Body of pancreas (tissue), 4 donors: ENCODE measurements at places on chromosomes 12 and 14. TPM values are rescaled to one million over a fixed set of nuclear protein-coding genes. Genes with fewer than 3 reads are reported as not detected.

C12orf54 gene
- not detected for total RNA-seq

DNA sequence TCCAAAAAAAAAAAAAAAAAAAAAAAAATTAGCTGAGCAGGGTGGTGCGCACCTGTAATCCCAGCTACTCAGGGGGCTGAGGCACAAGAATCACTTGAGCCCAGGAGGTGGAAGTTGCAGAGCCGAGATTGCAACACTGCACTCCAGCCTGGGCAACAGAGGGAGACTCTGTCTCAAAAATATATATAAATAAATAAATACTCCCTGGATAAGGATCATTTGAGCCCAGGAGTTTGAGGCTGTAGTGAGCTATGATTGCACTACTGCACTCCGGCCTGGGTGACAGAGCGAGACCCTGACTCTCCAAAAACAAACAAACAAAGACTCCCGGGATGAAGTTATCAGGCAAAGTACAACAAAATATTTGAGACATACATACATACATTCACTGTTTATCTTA is 3.3 kb upstream of the NAA25 start:
- no peak for DNase-seq

PHLDA1 gene
- 22.4 TPM for total RNA-seq

PRR4 gene
- not detected for total RNA-seq

- no peak for DNase-seq
Measured at GRCh38 chr14:47872588-47872987, 197.2 kb upstream of the MDGA2 start.

DNA sequence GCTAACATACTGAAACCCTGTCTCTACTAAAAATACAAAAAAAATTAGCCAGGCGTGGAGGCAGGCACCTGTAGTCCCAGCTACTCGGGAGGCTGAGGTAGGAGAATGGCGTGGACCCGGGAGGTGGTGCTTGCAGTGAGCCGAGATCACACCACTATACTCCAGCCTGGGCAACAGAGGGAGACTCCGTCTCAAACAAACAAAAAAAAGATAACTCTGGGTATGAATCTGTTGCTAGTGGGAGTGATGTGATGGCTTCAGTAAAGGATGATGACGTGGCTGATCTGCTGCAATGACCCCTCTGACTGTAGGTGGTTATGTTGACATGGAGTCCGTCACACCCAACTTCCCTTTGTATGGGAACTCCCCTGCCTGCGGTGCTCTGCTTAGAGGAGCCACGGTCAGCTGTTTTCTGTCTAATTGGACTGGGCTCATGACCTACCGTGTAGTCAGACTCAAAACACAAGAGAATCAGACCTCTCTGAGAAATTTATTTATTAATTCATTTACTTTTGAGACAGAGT is 59.1 kb upstream of the MED13L start:
- DNase-seq: no peak

DNA sequence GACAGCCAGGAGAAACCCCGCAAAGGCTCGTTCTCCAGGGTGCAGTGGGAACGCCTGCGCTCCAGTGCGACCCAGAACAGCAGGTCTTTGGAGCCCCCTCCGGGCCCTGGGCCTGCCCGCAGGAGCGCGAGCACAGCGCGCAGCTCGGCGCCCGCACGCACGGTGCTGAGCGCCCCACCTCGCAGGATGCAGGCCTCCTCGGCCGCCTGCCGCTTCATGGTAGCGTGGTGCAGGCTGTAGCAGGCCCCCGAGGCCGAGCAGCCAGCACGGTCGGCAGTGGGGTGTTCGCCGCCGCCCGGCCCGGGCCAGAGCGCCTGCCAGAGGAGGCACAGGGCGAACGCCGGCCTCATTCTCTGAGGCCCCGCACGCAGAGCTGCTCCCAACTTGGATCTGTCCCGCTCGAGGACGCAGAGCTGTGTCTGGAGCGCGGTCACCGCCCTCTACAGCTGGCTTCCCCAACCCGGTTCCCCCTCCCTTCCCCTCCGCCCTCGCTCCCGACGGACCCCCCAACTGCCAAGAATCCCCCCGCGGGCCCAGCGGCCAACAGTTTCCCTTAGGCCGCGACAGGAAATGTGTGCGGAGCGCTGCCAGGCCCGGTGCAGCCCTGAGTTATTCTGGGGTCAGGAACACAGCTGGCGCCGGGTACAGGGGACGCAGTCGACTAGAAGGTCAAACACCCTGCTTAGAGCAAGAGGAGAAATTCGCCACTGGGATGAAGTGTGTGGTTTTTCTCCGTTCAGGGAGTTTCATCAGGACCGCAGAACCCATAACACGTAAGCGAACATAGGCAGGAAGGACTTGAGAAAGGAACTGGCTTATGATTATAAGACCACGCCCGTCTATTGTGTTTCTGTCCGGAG is at the start of gene CLEC14A:
Gene CLEC14A, minus strand, starts transcription at position 421 of the 860 bp plus-strand sequence. Its CDS starts 71 bp downstream, at position 350.
- peak; percentile 14 for DNase-seq

AMHR2 gene
- 10.6 TPM for total RNA-seq

DNA sequence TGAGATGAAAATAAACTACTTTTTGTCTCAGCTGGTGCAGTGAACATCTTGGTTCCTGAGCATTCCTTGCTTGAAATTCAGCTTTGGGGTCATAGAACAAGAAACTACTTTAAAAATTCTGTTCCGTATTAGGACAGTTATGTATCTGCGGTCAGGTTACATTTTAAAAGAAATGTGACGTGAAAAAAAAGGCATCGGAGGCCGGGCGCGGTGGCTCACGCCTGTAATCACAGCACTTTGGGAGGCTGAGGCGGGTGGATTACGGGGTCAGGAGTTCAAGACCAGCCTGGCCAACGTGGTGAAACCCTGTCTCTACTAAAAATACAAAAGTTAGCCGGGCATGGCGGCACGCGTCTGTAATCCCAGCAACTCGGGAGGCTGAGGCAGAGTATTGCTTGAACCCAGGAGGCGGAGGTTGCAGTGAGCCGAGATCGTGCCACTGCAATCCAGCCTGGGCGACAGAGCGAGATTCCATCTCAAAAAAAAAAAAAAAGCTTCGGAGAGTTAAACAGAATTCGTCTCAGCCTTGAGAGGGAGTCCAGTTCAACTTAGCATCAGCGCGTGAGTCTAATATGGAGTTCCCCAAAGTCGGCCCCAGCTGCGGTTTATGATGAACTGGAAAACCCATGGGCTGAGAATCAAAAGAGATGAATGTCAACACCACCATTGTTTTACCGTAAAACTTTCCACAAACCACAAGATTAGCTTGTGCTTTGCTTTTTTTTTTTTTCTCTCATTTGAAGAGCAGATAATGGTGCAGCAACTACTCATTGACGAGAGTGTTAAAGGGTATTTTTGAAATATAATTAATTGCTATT is 2.1 kb upstream of the SLC2A13 start:
- no peak for DNase-seq

GRCh38 chr12:55716582-55716957 is 724 bp downstream of the BLOC1S1 start:
- DNase-seq: no peak

GRCh38 chr14:72332046-72332445 is 399.8 kb downstream of the RGS6 start:
- no peak for DNase-seq

GRCh38 chr14:104001003-104001402 is 58.7 kb upstream of the RD3L start:
- no peak for DNase-seq

KLRD1 gene
- total RNA-seq: under 0.01 TPM

DNA sequence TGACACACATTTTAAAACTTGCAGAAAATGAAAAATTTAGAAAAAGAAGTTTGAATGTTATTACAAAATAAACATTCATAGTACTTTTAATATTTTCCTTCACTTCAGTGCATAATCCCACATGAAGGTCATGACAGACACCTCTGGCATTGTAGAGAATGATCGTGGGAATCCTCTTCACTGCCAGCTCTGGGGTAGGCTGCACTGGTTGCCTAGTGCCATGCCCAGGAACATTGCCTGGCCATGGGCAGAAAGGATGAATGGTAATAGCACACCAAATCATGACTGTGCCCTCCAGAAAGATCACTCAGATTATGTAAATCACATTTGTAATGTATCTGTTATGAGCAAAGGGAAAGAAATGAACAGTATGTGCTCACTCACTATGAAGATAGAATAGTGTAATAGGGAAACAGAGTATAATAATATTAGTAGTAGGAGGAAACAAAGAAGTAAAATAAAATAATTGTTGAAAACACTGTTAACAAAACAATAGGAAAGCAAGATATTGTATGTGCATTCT is 161.6 kb downstream of the PLCZ1 start:
- DNase-seq: no peak

GRCh38 chr12:123233505-123234308 is 471 bp downstream of the MTRFR start:
- no peak for DNase-seq

- no peak for DNase-seq
Measured at GRCh38 chr14:52936437-52936836, 14.4 kb downstream of the FERMT2 start.

GRCh38 chr12:66065150-66065549 is 65.4 kb downstream of the LLPH start:
- DNase-seq: no peak

- DNase-seq: no peak
Measured at GRCh38 chr12:101826766-101827368, 3.9 kb downstream of the GNPTAB start.

GRCh38 chr14:87121716-87122115 is 871.3 kb downstream of the GALC start:
- DNase-seq: no peak

DNA sequence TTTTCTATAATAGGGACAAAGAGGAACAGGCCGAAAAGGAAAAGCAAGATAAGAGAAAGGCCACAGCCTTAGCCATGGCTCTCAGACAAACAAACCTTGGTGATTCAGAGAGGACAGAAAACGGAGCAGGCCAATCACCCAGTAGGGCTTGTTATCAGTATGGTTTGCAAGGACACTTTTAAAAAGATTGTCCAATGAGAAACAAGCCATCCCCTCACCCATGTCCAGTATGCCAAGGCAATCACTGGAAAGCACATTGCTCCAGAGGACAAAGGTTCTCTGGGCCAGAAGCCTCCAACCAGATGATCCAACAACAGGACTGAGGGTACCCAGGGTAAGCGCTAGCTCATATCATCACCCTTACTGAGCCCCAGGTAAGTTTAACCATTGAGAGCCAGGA is 243.8 kb upstream of the BTG1 start:
- DNase-seq: no peak

DNA sequence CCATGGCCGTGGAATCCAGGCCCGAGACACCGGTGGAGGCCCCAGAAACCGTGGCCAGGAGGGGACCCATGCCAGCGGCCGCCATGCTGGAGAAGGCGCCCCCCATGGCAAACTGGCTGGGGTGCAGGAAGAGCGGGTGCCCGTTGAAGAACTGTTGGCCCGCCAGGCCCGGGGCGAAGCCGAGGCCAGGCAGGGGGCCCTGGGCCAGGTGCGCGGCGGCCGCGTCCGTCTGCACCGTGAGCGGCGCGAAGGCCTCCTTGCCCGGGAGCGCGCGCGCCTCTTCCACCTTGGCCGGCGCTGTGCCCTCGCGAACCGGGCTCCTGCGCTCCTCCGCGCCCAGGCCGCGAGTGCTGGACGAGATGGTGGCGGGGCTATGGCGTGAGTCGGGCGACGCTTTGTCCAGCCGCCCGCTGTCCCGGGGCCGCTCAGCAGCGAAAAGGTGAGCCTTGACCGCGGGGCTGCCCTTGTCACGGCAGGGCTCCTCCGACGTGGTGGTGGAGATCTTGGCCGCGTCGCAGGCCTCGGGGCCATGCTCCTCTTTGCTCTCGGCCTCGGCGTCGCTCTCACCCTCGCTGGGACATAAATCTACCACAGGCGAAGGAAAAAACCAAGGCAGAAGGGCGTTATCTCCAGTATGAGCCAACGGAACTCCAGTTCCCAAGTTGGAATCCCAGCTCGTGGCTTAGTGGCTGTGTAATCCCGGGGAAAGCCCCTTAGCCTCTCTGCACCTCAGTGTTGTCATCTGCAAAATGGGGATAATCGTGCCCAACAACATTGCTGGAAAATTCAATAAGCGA is 9.5 kb downstream of the TBX3 start:
- no peak for DNase-seq

- DNase-seq: no peak
Measured at GRCh38 chr14:61797309-61797708, 35.1 kb downstream of the SNAPC1 start.

DNA sequence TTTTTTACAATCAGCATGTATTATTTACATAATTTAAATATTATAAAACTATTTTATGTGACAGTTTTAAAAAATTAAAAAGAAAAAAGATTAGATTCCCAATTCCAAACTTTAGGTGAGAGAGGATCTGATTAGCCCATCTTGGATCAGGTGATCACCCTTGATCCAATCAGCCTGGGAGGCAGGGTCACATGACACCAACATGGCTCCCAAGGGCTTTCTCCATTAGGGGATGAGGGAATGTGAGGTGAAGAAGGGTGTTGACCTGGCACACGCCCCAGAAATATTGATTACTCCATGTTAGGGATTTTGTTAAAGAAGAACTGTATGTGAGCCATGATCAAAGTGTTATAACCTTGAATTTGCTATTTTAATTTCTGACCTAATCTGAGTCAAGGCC is 225.4 kb downstream of the RBM19 start:
- DNase-seq: no peak
